ENCODE measurements at places on chromosomes 16 and 17.

DNA sequence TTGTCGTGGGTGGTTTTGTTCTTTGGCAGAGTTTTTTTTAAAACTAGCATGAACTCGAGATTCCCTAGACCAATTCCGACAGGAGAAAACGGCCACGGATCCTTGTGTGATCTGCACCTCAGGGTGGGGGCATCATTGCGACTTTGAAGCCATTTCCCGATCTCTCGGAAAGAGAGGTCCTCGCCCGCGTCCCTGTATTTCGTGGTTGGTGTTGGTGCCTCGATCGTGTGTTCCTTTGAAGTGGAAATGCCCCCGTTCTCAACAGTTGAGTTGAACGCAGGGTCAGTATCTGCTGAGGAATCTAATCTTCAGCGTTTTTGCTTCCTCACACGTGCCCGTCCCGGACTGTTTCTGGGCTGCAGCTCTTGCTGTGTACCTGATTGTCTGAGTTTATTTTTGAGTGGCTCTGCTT, 1.1 kb downstream of the CRAMP1 start:
- no peak for DNase-seq

DNA sequence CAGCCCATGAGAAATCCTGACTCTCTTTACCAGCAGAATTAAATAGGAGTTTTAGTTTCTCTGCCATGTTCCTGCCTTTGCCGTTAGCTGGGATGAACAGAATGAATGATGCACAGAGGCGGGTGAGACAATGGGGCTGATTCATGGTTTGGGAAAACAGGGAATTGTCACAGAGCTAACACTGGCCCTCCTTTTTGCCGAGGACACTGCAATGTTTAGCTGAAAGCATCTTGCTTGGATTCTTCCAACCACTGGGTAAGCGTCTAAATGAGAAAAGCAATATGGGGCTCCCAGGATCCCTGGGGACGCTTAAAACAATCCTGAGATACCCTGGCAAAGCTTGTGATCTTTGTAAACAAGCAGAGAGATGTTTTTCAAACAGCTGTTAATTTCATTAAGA, 12.8 kb upstream of the PAFAH1B1 start:
- DNase-seq = no peak

GRCh38 chr17:30188211-30188939, 47.1 kb downstream of the SLC6A4 start:
- DNase-seq = no peak

DNA sequence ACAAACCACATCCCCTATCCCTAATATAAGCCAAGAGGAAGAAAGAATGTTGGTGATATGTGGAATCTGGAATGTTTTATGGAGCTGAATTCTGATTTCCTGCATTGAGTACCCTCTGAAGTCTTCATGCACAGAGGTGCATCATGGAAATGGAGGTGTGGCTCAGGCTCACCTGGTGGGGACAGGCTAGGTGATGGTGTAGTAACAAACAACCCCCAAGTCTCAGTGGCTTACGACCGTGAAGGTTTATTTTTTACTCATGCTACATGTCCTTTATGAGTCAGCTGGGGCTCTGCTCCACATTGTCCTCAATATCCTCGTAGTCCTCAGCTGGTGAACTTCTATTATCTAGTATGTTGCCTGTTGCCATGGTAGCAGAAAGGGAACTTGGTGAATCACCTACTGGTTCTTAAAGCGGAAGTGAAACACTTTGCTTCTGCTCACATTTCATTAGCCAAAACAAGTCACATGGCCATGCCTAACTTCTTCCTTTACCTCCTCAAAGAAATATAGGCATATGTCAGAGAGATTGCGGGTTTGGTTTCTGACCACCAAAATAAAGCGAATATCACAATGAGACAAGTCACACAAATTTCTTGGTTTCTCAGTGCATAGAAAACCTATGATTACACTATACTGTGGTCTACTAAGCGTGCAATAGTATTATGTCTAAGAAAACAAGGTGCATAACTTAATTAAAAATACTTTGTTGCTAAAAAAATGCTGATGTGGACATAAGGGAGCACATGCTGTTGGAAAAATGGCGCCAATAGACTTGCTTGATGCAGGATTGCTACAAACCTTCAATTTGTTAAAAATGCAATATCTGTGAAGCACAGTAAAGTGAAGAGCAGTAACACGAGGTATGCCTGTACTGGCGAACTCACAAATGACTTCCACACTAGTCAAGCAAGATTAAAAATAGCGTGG, at the start of gene PMFBP1:
TSS of gene PMFBP1 (minus strand) at position 51 of the 930 bp plus-strand sequence. CDS start 947 bp downstream, outside the sequence.
- DNase-seq = no peak

DNA sequence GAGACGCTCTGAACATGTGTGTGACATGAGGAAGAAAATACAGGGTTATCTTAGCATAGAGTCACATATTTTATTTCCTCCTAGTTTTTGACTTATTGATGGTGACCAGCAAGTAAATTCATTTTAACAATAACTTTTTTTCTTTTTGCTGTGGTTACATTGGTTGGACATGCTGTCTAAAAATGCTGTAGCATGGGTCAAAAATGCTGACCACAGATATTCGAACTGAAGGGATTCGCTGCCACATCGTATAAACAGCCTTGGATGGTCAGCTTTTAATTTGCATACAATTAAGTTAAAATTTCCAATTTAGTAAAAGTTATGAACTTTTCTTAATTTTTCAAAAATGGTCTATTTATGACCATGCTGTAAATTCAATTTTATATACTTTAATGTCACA, 30.5 kb downstream of the RPGRIP1L start:
- DNase-seq = no peak

DNA sequence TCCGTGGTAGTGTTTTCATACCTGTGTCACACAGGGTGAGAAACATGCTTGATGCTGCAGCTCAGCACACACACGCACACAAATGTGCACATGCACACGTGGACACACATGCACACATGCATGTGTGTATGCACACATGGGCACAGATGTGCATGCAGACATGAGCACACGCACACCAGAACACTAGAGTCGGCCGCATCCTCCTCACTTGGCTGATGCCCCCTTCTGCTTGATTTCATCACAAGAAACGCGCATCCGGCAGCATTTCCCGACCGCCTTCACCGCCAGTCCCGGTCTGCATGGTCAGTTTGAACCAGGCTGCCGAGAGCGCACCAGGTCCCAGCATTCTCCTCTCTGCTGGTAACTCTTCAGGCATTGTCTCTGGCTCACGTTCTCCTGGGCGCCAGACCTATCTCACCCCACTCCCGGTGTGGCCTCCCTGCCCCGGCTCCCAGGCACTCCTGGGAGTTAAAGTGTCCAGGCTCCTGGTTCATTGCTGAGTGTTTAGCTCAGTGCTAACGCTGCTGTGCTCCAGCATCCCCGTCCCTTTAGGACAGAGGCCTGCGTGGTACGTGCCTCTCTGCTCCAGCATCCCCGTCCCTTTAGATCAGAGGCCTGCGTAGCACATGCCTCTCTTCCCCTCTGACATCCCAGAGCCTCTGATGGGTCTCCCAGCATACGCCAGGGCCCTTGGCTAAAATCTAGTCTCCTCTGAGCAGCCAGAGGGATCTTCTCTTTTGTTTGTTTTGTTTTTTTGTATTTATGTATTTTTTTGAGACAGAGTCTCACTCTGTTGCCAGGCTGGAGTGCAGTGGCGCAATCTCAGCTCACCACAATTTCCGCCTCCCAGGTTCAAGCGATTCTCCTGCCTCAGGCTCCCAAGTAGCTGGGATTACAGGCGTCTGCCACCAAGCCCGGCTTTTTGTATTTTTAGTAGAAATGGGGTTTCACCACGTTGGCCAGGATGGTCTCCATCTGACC, 16.0 kb downstream of the BAIAP2 start:
- no peak for DNase-seq

DNA sequence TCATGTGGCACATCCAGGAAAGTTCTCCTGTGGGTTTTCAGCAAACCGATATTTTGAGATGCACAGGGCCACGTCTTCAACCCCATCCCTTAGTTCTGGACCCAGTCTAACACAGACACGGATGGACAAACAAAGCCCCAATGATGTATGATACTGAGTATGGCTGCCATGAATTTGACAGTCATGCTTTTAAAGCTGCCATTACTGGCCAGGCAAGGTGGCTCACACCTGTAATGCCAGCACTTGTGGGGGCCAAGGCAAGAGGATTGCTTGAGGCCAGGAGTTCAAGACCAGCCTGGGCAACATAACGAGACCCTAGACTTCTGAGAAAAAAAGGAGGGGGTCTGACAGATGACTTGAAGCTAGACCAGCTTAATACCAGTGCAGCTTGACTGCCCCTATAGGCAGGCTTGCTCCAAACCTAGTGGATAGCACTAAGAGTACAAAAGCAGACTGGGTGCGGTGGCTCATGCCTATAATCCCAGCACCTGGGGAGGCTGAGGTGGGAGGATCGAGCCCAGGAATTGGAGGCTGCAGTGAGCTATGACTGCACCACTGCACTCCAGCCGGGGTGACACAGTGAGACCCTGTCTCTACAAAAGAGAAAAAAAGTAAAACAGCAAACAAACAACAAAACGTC, 10.8 kb upstream of the ZNF629 start:
- DNase-seq = no peak

GRCh38 chr16:23562505-23562904, 5.0 kb downstream of the UBFD1 start:
- DNase-seq = no peak

DNA sequence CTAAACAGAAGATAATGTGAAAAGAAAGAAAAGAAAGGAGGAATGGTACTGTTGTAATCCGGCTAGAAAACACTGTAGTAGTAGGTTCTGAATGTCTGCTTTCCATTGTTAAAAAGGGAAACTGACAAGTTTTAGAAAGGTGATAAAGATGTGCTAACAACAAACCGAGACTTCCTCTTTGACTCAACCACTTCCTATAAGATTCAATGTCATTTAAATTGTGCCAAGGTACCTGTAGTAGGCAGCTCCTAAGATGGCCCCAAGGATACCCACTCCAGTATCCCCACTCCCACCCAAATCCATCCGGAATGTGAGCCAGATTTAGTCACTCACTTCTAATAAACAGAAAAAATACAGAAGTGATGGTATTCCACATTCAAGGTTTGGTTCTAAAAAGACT, 31.2 kb downstream of the XYLT1 start:
- no peak for DNase-seq

DNA sequence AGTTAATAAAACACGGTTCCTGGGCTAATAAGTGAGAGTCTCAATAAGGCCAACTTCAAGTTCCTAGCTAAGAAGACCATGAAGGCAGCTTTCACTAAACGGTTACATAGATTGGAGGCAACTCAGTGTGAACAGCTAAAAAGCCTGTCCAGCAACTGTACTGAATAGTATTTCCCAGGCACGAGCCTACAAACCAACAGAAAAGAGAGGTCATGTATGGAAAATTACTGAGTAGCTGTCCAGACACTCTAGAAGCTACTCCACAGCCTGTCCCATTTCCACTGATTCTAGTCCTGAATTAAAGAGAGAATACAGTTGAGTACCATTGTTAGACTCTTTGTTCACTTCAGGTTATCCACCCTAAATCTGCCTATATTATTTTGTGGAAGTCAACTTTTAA, 36.5 kb upstream of the C17orf78 start:
- no peak for DNase-seq

DNA sequence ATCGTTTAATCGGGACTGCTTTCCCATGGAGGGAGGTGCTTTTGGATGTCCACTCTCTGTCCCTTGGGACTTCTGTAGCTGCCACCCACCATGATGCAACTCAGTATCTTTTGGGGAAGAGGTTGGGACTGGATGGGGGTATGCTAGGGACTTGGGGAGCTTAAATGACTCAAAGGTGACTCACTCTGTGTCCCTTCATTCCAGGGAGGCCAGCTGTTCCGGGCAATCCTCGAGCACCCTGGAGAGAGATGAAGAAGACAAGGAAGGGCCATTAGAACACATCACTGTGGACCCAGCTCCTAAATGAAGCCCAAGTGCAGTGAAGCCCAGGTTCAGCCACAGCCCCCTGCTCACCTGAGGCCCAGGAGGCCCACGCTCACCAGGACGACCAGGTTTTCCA, 4.6 kb downstream of the COL1A1 start:
- DNase-seq = no peak
